Liver (tissue), 10 donors: ENCODE measurements at places on chromosomes 6 and 20.

GRCh38 chr6:105825210-105825609, 260.9 kb upstream of the PRDM1 start:
- DNase-seq, result no peak

DNA sequence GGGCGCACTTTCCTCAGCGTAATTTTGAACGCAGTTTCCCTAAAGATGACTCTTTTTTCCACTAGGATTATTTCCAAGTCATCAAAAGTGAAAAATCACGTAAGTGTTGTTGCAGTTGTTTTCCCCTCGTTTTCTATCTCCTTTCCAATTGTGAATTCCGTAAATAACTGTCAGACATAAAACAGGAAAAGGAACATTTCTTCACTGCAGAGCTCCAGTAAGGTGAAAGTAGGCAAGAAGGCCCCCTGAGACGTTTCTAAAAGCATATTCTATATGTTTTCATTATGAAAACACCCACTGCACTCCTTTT, 17.8 kb downstream of the HIVEP2 start:
- DNase-seq, result no peak

- DNase-seq, result no peak
Observed at GRCh38 chr6:134819236-134819635, 130.7 kb downstream of the ALDH8A1 start.

DNA sequence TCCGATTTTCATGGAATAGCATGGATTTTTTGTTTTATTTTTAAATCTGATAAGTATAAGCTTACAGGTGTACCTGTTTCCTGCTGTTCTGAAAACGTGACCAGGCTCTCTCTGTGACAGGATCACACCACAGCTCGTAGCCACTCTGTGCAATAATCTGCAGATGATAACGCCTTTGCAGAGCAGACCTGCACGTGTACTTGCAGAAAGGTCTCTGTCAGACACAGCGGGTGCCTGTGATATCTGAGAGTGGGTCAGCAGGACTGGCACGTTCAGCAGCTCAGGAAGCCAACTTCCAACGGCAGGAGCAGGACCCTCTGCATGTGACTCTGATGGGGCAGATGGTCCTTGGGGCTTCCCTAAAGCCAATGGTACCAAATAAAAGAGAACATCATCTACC, 68.6 kb upstream of the HDDC2 start:
- DNase-seq, result no peak

DNA sequence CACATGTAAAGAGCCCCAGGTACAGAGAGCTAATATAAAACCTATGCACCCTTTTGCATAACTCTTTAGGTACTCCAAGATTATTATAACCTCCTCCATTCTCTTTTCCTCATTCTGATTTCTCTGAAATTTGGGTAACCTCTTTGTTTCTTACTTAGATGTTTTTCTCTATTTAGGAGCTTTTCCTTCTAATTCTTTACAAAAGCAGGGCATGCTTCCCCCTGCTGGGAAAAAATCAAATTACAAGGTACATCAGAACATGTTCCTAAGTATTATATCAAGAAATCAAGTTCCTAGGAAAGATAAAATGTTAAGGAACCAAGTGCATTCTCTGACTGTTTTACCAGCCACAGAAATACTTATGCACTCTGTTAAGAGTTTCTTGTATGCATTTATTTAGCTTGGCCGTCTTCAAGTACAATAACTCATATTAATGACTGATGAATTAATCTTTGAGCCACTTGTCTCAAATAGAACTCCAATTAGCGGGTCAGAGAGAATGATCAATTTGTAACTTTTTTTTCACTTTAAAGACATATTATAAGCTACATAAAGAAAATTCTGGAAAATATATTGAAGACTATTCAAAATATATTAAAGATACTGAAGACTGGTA, 2.1 kb downstream of the KHDRBS2 start:
- DNase-seq, result no peak

- no peak for DNase-seq
Observed at GRCh38 chr6:56527934-56528333, 114.8 kb downstream of the DST start.

DNA sequence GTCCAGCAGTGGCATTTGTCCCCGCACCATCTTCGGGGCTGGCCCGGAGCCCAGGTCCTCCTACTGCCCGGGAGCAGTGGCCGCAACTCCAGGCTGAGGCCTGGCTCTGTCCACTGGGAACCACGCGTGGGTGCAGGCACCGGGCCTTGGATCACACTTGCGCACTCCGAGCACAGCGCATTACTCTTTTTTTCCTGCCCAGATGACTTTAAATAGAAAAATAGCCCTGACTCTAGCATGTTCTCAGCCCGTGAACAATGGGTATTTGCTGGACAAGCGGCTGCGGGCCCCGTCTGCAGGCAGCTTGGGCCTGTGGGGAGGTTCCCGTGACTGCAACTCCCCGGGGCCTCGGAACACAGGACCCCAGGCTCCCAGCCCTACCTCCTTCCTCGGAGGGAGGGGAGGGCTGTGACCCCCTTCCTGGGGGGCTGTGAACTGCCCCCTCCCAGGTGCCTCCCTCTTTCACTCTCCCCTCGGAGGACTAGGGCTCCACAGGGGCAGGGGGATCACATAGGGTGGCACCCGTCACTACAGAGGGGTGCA, 162.2 kb downstream of the TBXT start:
- DNase-seq, result no peak

GRCh38 chr20:5036828-5037227, 35.5 kb upstream of the SLC23A2 start:
- no peak for DNase-seq

- no peak for DNase-seq
Observed at GRCh38 chr6:32183483-32184083, 470 bp downstream of the AGER start.

DNA sequence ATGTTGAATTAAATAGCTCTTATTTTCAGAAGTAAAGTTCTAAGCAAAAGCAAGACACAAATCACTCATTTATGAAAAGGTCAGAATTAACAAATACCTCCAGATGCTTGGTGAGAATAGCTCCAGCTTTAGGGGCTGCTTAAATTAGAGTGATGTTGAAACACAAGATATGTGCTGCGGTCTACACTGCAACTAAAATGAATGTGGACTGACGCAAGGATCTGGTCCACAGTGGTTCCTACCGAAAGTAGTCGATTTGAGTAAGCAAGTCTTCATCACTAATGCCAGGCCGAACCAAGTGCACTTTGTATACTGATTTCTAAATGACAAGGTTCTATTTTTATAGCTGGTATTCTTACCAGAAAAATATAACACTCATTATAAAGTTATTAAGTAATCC, 96.3 kb downstream of the PRDM1 start:
- DNase-seq, result no peak

- DNase-seq, result no peak
Observed at GRCh38 chr6:96234444-96234843, 218.7 kb downstream of the FUT9 start.

- no peak for DNase-seq
Observed at GRCh38 chr6:139240161-139241010, 51.4 kb downstream of the TXLNB start.

GRCh38 chr6:20312606-20313005, 89.1 kb upstream of the E2F3 start:
- DNase-seq, result no peak

DNA sequence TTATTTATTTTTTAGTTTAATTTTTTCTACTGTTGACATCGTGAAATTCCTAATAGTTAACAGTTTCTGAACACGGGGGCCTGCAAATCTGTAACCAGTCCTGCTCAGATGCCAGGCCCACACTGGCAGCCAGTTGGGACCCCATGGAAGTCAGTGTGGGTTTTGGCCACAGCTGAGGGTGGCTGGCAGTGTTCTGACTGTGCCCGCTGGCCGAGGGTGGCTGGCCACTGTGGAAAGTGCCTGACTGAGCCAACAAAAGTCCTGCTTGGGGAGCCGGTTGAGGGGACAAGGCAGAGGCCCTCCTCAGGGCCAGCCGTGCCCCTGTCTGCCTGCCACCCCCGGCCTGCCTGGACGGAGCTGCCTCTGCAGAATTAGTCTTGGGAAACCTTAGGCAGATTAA, 4.1 kb upstream of the PMEPA1 start:
- DNase-seq, result no peak

DNA sequence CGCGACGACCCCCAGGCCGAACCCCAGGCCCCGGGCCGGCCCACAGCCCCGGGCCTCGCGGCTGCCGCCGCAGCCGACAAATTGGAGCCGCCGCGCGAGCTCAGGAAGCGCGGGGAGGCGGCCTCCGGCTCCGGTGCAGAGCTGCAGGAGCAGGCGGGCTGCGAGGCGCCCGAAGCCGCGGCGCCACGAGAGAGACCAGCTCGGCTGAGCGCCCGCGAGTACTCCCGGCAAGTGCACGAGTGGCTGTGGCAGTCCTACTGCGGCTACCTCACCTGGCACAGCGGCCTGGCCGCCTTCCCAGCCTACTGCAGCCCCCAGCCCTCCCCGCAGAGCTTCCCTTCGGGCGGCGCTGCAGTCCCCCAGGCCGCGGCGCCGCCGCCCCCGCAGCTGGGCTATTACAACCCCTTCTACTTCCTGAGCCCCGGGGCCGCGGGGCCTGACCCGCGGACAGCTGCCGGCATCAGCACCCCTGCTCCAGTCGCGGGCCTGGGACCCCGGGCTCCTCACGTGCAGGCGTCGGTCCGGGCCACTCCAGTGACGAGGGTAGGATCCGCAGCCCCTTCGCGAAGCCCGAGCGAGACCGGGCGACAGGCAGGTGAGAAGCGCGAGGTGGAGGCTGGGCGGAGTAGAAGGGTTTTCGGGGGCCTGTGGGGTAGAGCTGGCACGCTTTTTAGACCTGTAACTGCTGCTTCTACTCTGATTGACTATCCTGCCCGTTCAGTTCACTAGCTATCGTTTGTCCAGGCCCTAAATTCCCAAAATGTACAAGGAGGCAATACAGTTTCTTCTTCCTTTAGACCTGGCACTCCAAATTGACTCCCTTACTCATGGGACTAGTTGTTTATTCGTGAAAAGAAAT, 654 bp downstream of the FAM8A1 start:
- peak; percentile 65 for DNase-seq

DNA sequence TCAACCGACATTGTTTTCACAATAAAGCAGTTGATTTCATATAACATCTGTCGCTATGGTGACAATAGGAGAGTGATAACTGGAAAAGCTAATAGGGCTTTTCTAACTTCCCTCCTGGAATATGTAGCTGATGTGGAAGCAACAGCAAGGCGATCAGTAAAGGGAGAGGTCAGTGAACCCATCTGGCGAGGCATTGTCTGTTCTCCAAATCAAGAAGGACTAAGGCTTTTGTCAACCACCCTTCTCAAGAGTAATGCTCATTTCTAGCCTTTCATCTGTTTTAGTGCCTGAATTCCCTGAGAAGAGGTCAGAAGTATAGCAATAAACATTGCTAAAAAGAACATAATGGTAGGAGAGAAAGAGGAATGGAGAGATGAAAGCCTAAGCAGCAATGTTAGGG, 201.3 kb downstream of the AKAP7 start:
- DNase-seq, result no peak

DNA sequence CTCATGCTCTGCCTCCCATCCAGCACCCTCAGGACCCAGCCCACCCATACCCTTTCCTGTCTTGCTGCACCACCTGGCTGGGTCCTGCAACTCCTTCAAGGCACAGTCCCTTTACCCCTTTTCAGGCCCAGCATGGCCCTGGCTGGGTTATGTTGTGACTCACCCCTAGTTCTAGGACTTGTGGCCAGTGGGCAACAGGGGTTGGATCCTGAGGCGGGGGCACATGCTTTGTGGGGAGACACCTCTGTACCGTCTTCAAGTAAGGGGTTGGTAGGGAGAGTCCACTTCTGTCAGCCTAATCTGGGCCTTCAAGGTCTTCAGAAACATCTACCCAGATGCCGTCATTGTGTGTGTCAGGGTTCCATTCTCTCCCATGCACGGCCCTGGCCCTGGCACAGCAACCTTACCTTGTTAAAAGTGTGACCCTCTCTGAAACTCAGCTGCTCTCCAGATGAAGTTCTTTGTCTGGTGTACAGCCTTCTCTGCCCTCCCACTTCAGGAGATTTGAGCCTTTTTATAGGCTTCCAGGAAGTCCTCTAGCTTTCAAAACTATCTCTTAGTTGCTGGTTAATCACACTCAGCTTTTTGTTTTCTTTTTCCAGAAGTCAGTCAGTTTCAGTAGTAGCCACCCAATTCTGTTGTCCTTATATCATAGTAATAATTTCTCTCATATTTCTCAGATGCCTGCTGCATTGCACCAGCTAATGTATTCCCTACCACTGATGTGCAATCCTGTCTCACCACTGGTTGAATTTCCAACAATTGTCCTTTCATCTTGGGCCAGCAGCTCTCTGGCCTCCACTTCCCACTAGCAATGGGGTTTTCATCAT, 107.3 kb downstream of the NRN1 start:
- DNase-seq, result no peak

DNA sequence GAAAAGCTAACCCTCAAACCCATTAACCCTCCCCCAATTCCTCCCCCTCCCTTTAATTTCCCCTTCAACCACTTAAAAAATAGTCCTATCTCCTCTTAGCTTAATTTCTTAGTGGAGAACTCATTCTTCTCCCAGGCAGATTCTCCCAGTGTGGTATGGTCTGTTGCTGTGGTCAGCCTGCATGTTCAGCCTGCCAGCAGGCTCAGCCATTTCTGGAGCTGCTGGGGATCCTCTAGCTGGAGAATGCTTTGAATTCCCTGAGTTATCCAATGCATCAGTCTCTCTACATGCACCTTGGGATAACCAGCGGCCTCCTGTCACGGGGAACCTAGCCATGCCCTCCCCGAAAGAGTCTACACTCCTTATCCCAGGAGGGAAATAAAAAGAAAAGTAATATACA, 375.4 kb upstream of the RSPO3 start:
- DNase-seq, result no peak

GRCh38 chr6:160137989-160138835, 16.6 kb downstream of the SLC22A1 start:
- no peak for DNase-seq

- no peak for DNase-seq
Observed at GRCh38 chr20:39451386-39451785, 489.2 kb downstream of the DHX35 start.

DNA sequence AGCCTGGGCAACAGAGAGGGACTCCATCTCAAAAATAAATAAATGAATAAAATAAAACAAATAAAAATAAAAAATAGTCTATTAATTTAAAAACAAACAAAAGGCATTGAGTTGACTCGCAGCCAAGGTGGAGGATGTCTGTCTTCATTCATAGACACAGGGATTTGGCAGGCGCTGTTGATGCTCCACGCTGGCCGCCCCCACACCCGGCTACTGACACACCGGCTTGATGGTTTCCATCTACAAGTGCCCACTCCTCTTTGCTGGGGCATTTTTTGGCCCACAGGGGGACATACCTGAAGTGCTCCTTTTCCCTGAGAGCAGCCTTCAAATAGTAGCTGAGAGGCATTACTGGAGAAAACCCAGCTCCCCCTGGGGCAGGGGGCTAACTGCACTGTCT, 178.3 kb upstream of the RALGAPA2 start:
- DNase-seq, result no peak

DNA sequence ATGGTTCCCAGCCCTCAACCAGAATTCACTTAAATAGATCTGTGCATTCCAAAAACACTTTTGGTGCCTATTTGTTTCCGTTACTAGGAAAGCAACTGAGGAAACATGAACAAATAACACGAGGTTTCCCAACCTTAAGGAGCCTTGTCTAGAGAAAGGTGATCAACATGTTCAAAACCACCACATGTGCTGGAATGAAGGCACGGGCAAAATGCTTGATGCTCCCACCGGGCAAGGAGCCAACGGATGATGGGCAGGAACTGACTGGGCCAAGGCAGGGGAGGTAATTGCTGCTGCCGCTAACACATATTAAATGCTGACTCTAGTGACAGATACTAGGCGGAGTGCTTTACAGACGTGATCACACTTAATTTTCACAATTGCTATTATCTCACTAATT, 2.5 kb downstream of the MYLK4 start:
- DNase-seq, result no peak
